CD4-positive, alpha-beta T cell treated with Interleukin-21 for 1 hour (primary cell): ENCODE measurements at places on chromosomes 3 and 15.

GRCh38 chr3:153161138-153161713, 800 bp upstream of the RAP2B start:
- DNase-seq = peak; percentile 96

DNA sequence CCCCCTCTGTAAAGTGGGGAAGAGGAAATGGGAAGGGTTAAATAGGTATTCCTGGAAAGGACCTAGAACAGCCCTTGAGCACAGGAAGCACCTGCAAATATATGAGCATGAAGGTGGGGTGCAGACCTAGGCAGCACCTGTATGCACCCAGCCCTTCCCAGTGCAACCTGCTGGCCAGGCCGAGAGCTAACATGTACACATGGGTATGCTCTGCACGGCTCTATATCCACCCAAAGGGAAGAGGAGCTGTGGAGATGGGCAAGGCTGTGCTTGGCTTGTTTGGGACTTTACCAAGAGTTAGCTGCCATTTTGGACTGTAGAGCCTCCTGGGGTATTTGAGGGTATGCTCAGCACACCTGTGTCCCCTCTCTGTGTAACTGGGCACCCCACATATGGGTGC, 171.2 kb downstream of the KLF13 start:
- DNase-seq = no peak

DNA sequence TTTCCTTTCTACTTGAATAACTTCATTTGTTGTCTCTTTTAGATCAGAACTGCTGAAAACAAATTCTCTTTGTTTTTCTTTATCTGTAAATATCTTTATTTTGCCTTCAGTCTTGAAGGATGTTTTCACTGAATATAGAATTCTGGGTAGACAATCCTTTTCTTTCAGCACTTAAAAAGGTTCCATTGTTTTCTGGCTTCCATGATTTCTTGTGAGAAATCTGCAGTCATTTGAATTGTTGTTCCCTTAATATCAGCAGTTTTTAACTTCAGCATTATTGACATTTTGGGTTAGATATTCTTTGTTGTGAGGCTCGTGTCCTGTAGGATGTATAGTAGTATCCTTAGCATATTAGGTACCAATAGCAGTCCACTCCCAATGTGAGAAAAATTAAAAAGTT, 65.8 kb downstream of the SV2B start:
- DNase-seq = no peak

GRCh38 chr15:22891426-22892210, 53.2 kb downstream of the NIPA2 start:
- no peak for DNase-seq

- no peak for DNase-seq
Measured at GRCh38 chr15:77032647-77033416, 37.9 kb downstream of the PSTPIP1 start.

DNA sequence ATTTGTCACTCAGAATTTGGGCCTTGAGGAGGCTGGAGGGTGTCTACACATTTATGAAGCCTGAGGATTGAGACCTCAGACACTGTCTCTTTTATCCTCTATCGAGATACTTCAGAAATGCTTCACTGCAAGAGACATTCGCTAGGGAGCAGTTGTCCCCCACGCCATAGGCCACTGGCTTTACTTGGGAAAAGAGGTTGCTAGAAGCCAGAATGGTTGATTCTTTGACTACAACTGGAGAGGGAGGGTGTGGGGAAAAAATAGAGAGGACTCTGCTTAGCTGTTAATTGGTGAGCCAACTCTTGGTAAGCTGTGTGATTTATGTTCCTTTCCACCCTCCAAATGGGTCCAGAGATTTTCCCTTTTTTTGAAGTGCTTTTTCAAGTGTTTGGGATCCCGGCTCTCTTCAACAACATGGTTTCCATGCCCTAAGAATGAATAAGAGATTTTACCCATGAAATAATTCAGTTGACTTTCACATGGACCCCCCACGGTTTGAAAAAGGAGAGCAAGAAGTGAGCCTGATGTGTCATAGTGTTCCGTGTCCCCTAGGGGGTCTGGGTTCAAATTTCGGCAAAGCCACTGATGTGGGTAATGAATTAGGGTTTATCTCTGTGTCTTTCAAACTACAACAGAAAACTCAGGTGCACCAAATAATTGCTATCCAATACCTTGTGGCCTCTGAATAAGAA, 2.7 kb downstream of the BOC start:
- no peak for DNase-seq

- DNase-seq = peak; percentile 0
Measured at GRCh38 chr3:107367353-107367752, 9.9 kb upstream of the CCDC54 start.

DNA sequence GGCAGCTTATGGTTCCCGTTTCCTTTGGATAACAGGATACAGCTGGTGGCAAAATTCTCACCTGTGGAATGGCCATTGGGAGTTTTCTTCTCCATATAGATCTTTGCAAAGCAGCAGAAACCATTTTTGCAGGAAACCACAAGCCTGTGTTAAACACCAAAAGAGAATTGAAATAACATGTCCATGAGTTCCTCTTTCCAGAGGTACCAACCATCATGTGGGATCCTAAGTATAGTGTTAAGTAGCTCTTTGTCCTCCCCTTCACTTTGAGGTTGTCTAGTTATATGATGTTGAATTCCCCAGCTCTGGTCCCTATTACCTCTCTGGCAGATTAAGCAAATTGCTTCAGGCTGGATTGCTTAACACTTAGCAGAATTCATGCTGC, 94.9 kb downstream of the AKAP13 start:
- DNase-seq = no peak

DNA sequence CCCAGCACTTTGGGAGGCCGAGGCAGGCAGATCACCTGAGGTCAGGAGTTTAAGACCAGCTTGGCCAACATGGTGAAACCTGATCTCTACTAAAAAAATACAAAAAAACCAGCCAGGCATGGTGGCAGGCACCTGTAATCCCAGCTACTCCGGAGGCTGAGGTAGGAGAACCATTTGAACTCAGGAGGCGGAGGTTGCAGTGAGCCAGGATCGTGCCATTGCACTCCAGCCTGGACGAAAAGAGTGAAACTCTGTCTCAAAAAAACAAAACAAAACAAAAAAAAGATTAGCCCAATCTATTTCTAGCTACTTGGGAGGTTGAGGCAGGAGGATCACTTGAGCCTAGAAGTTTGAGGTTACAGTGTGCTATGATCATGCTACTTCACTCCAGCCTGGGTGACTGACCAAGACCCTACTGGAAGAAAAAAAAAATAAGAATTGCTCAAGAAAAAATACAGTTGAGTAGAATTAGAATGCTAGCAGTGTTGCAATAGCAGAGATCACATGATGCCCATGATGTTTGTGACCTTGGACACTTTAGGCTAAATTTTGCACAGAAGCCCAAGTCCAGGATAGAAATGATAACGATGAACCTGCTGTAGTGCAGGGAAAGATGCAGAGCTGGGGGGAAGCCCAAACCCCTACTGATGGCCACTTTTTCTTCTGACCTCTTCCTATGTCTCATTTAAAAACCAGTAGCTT, 162.2 kb downstream of the LPP start:
- no peak for DNase-seq

DNA sequence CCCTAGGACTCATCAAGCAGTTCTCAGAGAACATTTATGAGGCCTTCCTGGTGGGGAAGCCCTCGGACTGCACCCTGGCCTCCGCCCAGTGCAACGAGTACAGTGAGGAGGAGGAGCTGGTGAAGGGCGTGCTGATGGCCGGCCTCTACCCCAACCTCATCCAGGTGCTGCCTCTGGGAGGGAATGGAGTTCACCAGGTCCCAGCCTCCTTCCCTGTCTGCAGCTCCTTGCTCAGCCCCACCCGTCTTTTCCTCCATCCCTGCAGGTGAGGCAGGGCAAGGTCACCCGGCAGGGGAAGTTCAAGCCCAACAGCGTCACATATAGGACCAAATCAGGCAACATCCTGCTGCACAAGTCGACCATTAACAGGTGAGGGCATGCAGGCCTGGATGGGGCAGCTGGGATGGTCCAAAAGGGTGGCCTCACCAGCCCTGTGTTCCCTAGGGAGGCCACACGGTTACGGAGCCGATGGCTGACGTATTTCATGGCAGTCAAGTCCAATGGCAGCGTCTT, 46.3 kb downstream of the DHX30 start:
- DNase-seq = no peak

DNA sequence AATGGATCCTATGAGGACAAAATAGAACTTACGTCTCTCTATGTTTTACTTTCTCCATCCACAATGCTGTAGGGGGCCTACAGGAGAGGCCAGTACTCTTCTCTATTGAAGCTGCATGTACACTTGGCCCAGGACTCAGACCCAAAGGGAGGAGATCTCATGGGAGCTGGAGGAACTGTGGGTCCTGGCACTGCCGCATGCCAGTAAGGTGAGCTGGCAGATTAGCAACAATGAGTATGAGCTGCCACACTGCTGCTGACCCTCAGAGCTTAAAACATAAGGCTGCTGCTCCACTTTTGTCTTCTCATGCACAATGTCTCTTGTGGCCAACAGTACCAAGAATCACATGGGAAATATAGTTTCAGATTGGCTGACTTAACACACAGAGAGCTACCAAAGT, 57.8 kb upstream of the TBC1D5 start:
- no peak for DNase-seq

DNA sequence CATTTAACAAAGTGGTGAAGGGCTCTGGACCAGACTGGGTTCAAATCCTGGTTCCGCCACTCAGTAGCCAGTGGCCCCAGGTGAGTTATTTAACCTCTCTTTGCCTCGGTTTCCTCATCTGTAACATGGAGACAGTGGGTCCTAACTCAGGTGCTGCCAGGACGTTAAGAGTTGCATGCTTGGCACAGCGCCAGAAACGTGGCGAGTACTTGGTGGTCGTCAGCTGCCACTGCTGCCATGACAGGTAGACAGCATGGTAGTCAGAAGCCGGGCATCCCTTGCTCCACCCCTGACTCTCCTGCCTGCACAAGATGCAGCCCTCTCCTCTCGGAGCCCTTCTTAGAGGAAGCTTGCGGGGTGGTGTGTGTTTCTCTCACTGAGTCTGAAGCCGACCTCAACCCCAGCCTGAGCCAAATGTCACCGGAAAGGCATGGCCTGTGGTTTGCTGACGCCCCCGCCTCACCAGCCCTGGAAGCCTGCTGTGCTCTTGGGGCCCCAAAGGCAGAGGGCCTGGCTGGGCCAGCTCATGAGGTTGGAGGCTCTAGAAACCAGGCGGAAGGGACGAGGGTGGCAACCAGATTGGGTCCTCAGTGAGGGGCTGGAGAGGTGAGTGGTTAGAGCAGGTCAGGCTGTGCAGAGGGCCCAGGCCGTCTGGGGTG, 160.8 kb upstream of the TLE3 start:
- peak; percentile 53 for DNase-seq

DNA sequence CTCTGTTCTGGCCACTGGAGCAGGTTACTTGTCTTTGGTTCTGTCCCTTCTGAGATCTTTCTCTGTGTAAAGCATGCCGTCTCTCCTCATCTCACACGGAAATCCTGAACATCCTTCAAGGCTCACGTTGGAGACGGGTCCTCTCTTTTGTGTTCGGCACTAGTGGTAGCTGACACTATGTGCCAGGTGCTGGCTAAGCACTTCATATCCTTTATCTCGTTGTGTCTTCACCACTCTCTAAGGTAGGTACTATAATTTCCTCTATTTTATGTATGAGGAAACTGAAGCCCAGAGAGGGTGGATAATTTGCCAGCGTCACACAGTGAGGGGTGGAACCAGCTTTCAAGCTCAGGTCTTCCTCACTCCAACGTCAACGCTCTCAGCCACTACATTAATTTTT, 1.2 kb downstream of the IFT122 start:
- peak; percentile 37 for DNase-seq

GRCh38 chr3:161854232-161854771, 357.7 kb downstream of the OTOL1 start:
- DNase-seq = no peak

- no peak for DNase-seq
Measured at GRCh38 chr15:101071651-101072050, 152.5 kb downstream of the LRRK1 start.

- no peak for DNase-seq
Measured at GRCh38 chr15:33107950-33108349, 86.6 kb downstream of the FMN1 start.

- DNase-seq = no peak
Measured at GRCh38 chr3:163058031-163058854, 1561.6 kb downstream of the OTOL1 start.

DNA sequence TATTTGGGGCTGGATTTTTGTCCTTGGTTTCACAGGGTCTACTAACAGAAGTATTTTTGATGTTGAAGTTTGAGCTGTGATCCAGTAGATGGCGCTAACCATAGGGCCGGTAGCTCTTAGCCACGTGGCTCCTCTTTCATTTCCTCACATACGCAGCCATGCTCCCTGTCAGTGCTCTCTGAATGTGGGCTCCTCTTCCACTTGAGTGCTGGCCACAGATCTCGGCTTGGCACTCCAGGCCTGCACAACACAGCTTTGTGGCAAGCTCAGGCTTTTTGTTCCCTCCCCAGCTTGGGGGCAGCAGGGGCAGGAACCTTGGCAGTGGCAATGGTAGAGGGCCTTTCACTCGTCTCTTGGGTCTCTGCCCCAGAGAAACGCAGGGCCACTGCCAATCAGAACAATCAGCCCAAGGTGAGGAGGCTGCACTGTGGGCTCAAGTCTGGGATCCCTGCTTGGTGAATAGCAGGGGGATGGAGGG, 18.6 kb upstream of the DNAAF4 start:
- peak; percentile 31 for DNase-seq

DNA sequence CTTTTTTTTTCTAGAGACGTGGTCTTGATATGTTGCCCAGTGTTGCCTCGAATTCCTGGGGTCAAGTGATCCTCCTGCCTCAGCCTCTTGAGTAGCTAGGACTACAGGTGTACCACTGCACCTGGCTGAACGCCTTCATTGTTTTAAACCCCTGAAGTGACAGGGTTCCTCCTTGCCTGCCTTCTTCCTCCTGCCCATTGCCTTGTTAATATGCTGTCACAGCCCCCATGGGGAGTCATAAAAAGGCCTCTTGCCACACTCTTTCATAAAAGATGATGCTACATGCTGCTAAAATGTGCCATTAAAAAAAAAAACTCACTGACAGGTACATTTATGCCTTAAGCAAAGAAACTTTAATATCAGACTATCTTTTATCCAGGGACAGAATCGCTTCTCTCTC, 116.8 kb upstream of the SKOR1 start:
- no peak for DNase-seq

- peak; percentile 76 for DNase-seq
Measured at GRCh38 chr3:30644615-30645014, 38.2 kb downstream of the TGFBR2 start.

- no peak for DNase-seq
Measured at GRCh38 chr3:51568036-51568435, 29.5 kb downstream of the RAD54L2 start.

DNA sequence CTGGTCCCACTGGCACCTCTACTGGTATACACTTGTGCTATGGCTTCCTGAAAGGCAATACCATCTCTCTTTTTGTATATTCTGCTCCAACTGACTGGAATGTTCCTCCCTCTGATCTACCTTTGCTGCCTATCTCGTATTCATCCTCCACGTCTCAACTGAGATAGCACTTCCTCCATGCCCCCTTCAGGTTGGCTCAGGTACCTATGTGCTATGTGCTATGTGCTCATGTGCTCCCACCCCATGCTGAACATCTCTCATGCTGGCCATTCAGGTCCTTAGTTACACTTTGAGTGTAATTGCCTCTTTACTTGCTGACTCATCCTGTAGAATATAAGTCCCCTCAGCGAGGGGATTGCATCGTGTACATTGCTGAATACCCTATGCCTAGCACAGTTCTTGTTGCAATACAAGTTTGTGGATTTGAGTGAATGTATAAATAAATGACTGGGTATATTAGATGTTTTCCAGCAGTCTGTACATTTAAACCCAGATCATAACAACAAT, 156.9 kb downstream of the SOX2 start:
- no peak for DNase-seq

GRCh38 chr3:178707311-178708031, 171.2 kb downstream of the KCNMB2 start:
- DNase-seq = no peak

GRCh38 chr3:176074096-176074495, 1123.2 kb downstream of the TBL1XR1 start:
- no peak for DNase-seq
